ENCODE measurements at places on chromosomes 13 and 19.

DNA sequence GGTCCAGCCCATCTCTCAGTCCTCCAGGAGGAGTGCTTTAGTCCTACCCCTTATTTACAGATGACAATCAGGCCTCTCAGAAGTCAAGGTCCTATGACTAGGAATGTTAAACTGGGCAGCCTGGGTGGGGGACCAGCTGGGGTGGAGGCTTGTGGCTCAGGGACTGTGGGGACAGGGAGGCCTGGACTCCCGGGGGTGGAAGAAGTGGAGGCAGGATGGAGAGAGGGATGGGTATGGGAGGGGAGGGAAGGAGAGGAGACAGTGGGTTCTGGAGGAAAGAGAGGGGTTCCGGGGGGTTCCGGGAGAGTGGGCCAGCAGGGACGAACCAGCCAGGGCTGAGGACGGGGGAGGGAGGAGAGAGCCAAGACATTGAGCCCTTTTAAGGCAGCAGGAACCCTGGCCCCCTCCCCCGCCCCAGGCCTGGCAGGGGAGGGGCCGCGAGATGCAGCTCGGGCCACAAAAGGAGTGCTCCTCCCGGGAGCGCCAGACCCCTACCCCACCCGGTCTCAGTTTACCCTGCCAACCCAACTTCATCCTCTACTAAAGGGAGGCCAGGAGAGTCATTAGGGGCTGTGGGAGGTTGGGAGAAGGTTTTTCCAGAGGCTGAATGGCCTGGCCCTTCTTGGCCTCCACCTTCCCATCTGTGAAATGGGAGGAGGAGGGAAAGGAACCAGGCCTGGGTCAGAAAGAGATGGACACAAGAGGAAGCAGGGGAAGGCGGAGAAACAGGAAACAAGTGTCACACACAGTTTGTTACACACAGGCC is 1.7 kb downstream of the DMPK start:
- peak overlapping the region; percentile 89 for H3K27ac ChIP-seq
- H3K36me3 ChIP-seq, result no peaks in the 10 kb centered on the region

DNA sequence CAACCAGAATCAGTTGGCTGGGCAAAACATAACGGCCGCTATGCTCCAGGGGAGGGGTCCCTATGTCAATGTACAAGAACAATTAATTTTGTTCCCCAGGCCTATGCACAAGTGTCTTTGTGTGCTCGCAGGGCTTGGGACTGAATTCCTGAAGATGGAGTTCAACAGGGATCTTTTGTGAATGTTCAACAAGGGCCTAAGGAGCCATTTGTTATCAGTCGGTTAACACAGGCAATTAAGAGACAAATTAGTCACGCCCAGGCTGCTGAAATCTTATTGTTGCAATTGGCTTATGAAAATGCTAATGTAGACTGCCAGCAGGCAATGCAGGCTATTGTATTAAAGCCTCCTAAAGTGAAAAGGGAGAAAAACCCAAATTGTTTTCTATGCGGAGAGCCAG is 117.5 kb downstream of the ZNF429 start:
- H3K27me3 ChIP-seq, result no peaks in the 10 kb centered on the region
- no peak for DNase-seq
- no peak overlapping the region for H3K4me3 ChIP-seq
- no peaks in the 10 kb centered on the region for H3K4me1 ChIP-seq

GRCh38 chr19:45927565-45928261 is 13.1 kb upstream of the NANOS2 start:
- peak; percentile 93 for DNase-seq
- H3K4me3 ChIP-seq, result no peak overlapping the region
- no peaks in the 10 kb centered on the region for H3K36me3 ChIP-seq
- no peak overlapping the region for H3K27ac ChIP-seq

DNA sequence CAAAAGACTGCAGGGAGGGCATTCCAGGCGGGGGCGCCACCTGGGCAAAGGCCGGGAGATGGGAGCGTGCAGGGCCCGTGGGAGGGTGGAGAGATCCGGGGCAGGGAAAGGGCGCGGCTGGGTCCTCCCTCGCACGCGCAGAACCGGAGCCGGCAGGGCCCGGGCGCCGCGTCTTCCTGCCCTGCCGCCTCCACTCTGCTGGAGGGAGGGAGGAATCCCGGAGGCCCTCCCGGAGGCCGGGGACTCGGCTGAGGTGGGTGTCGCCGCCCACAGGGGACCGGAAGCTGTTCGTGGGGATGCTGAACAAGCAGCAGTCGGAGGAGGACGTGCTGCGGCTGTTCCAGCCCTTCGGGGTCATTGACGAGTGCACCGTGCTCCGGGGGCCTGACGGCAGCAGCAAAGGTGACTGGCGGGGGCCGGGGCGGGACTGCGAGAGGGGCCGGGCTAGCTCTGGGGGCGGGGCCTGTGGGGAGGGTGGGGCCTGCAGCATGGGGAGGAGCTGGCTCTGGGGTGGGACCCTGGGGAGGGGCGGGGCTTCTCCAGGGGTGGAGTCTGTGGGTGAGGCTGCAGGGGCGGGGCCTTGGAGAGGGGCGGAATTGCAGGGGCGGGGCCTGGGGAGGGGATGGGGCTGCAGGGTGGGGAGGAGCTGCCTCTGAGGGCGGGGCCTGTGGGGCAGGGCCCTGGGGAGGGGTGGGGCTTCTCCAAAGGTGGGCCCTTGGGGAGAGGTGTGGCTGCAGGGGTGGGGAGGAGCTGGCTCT is 51.3 kb downstream of the CELF5 start:
- peak overlapping the region; percentile 15 for H3K4me3 ChIP-seq
- H3K27ac ChIP-seq, result no peak overlapping the region
- peaks cover 10% of the 10 kb centered on the region for H3K4me1 ChIP-seq

DNA sequence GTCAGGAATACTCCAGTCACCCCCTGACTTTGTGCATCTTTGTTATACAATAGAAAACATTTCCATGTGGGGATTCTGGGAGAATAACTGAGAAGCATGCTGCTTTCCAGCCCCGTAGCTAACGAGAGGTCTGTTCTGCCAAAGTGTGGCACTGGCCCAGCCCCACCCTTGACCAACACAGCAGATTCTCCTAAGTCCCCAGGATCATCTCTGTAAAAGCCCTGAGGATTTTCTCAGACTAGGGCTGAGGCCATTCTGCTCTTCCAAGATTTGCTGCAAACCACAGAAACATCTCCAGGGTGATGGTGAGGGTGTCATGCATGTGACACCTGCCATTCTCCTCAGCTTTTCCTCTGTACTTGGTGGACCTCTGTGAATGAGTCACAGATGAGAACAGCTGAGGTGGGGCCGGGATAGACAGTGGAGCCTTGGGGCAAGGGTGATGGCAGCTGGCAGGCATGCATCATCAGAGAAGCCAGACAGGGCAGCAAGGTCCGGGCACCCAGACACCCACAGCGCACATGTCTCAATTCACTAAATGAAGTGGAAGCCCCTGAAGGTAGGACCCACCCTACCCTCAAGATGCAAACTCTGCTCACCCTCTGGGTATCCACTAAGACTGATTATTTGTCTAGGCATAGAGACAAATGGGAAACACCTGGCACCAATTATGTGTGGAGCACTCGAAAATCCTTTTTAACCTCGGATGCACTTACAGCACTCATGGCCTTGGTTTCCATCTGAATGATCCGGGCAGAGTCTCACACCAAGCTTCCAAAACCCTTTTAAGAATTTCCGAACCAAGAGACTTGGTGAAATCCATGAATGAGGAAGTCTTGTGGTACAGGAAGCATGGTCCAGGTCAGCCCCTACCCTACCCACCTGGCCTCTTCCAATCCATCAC is 20.1 kb upstream of the DOCK9 start:
- no peaks in the 10 kb centered on the region for H3K36me3 ChIP-seq
- H3K27ac ChIP-seq, result no peak overlapping the region
- H3K4me3 ChIP-seq, result no peak overlapping the region

GRCh38 chr13:74000876-74001275 is 133.3 kb downstream of the KLF12 start:
- H3K4me1 ChIP-seq, result no peaks in the 10 kb centered on the region
- no peak for DNase-seq
- H3K36me3 ChIP-seq, result no peaks in the 10 kb centered on the region
- no peaks in the 10 kb centered on the region for H3K27me3 ChIP-seq

GRCh38 chr19:2213799-2214198 is 22.3 kb downstream of the PLEKHJ1 start:
- H3K4me3 ChIP-seq, result no peak overlapping the region
- no peak for DNase-seq
- H3K4me1 ChIP-seq, result peaks cover 14% of the 10 kb centered on the region
- peak overlapping the region; percentile 83 for H3K27ac ChIP-seq

GRCh38 chr19:10549733-10550132 is 6.0 kb downstream of the ATG4D start:
- no peak overlapping the region for H3K4me3 ChIP-seq
- H3K27me3 ChIP-seq, result no peaks in the 10 kb centered on the region
- H3K36me3 ChIP-seq, result peaks cover 50% of the 10 kb centered on the region
- H3K4me1 ChIP-seq, result peaks cover 6% of the 10 kb centered on the region
- no peak for DNase-seq
